Fibroblast of skin of back (primary cell): ENCODE measurements at places on chromosomes 16 and 17.

GRCh38 chr17:77528516-77529327 is 388.0 kb downstream of the SEC14L1 start:
- peak; percentile 19 for DNase-seq

DNA sequence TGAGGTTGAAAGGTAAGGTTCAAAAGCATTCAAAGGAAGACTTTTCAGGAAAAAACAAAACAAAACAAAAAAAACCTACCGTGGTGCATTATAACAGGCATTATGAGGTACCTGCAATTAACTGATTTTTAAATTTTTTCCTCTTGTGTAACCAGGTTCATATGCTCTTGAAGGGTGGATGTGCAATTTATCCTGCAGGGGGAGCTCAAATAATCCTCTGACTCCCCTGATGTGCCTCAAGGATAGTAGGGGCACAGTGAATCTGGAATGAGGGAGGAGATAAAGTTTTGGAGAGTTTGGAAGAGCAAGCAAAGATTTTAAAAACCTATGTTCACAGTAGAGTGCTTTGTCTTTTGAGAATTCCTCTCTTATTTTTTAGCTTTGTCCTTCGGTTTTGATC is 1349.4 kb downstream of the CDH8 start:
- no peak for DNase-seq

DNA sequence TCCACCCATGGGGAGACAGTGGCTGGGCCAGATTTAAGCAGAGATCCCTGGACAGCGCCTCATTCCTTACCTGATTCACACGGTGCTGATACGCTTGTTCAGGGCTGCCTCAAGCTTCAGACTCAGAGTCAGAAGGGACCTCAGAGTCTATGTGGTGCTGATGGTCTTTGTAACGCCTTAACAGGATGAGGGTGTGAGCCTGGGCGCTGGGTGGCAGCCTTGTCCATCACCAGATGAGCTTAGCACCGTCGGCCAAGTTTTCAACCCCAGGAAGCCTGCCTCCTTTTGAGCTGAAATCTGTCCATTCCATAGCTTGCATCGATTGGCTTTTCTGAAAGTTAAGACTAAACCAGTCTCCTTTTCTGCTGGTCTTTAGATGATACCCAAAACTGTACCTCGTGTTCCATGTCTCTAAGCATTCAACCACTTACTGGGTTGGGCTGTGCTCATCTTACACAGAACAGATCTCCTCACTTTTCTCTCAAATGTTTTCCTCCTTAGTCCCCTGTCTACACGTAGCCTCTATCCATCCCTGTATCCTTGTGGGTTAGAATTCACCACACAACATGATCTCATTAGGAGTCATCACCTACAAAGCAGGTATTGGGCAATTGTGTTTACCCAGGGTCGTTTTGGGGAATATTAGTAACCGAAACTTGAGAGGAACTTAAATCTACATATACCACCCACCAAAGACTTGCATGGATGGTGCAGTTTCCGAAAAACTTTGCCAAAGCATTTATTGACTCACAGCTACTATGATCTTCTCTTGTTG is 573.4 kb downstream of the CDH13 start:
- DNase-seq: no peak

GRCh38 chr17:3964203-3965117 is at the start of gene ATP2A3:
ATP2A3 (minus strand) TSS chr17:3964437; CDS start chr17:3964291, 146 bp downstream.
- peak; percentile 9 for DNase-seq

DNA sequence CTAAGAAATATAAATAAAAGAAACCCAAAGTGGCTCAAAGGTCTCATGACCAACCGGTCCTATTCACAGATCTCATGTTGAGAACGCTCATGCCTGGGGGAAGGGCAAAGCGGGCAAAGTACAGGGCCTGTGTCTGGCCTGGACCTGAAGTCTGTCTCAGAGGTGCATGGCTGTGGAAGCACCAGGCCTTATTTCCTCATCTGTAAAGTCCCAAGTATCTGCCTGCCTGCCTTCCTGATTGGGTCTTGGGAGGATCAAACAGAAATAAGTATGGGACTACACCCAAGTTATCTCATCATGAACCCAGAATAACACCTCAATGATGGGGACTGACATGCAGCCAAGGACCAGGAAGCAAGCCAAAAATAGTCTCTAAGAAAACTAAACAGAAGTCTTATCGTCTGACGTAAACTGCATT is 14.2 kb downstream of the AXIN2 start:
- peak; percentile 50 for DNase-seq

DNA sequence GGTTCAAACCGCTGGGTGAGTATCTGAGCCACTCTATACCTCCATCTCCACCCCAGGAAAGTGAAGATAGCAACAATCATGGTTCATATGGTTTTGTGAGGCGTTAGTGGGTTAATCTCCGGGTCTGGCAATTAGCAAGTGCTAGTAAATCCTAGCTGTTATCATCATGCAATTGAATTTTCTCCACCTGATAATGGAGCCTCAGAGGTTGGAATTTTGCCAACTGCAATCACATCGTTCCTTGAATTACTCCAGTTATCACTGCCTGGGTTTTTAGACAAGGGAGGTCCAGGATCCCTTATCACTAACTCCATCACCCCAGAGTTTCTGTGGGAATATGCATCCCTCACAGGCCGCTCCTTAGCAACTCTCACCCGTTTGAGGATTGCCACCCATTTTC is 311.5 kb downstream of the RBFOX1 start:
- DNase-seq: no peak

- no peak for DNase-seq
These were observed 3.9 kb upstream of the CACNG4 start for GRCh38 chr17:66960613-66961012.

DNA sequence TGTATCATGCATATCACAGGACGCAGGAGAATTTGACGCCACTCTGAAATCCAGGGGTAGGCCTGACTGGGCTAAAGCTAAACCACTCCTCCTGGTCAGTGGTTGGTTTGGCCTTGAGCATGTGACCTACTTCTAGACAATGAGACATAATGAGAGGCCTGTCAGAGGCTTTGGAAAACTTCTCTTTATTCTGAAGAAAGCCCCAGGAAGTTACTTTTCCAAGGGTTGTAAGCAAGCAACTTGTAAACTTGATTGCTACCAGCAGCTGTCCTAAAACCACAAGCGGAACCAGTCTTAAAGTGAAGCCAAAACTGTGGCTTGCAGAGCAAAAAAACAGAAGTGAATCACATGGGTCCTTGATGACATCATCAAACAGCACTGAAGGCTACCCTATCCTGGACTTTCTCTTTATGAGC is 138.2 kb upstream of the COX10 start:
- DNase-seq: peak; percentile 10

- DNase-seq: no peak
These were observed 82.1 kb upstream of the CNTNAP4 start for GRCh38 chr16:76195056-76195455.

GRCh38 chr16:28846933-28847273 is 755 bp upstream of the TUFM start:
- peak; percentile 21 for DNase-seq

- DNase-seq: no peak
These were observed 22.0 kb downstream of the ZFPM1 start for GRCh38 chr16:88475037-88475436.

- DNase-seq: no peak
These were observed 410.6 kb downstream of the SLC39A11 start for GRCh38 chr17:72681844-72682243.

GRCh38 chr16:52235186-52235585 is 311.8 kb downstream of the TOX3 start:
- DNase-seq: no peak

- no peak for DNase-seq
These were observed 16.7 kb upstream of the CD300A start for GRCh38 chr17:74449773-74450172.

- DNase-seq: no peak
These were observed 95.6 kb downstream of the PRKCA start for GRCh38 chr17:66398059-66398458.

DNA sequence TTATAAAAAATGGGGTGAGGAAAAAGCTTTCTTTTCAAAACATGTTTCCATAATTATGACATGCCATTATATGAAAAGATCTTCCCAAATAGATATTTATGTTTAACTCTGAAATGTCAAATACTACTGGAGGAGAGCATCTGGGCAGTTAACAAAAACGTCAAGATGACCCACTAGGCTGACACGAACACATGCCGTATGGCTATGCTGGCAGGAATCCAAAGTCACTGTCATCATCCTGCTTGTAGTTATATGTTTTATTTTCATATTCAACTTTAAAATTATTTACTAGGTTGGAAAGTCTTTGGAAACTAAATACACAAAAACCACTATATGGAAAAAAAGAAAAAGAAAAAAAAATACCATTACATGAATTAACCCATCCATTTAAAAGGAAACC is 27.3 kb downstream of the ANKFY1 start:
- peak; percentile 70 for DNase-seq

DNA sequence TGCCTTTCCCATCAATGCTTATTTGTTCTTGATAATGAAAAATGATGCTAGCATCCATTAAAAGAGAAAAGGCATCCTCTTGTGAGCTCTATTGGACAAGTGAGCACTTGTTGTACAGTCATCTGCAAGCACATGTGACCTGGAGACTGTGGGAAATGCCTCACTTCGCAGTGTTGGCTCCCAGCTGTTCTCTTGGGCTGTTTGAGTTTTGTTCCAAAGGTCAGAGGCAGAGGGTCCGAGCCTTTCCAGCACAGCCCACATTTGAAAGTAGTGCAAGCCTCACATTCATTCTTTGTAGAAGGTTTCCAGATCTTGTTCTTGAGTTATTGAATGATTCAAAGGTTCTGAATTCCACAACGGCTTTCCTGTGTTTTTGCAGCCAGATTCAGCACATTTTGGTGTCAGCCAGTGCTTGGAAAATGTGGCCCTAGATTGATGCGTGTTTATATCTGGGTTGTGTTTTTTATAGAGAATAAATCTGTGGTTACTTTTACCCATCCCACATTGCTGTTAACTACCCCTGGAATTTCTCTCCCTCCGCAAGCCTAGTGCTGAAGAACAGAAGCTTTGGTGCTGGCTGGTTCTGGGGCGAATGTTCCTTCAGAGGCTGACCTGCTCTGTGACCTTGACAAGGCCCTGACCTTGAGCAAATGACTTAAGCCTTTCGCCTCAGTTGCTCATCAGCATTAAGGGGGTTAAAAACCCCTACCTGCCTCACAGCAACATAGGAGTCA is 49.8 kb downstream of the CDH1 start:
- DNase-seq: no peak

DNA sequence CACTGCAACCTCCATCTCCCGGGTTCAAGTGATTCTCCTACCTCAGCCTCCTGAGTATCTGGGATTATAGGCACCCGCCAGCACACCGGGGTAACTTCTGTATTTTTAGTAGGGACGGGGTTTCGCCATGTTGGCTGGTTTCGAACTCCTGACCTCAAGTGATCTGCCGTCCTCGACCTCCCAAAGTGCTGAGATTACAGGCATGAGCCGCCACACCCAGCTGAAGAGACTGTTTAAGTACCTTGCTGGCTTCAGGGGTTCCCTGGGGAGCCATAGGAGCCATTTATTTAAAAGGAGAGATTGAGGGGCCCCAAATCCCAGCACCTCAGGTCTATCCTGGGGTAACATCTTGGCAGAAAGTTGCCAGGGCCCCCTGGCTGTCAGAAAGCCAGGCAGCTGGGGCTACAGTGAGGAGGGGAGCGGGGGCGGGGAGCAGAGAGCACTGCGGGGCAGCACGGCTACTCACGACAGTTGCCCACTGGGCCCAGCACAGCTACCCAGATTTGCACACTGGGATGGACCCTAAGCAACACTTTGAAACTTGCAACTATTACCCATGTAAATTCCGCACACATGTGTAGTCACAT is 1.6 kb downstream of the SNAI3 start:
- no peak for DNase-seq

DNA sequence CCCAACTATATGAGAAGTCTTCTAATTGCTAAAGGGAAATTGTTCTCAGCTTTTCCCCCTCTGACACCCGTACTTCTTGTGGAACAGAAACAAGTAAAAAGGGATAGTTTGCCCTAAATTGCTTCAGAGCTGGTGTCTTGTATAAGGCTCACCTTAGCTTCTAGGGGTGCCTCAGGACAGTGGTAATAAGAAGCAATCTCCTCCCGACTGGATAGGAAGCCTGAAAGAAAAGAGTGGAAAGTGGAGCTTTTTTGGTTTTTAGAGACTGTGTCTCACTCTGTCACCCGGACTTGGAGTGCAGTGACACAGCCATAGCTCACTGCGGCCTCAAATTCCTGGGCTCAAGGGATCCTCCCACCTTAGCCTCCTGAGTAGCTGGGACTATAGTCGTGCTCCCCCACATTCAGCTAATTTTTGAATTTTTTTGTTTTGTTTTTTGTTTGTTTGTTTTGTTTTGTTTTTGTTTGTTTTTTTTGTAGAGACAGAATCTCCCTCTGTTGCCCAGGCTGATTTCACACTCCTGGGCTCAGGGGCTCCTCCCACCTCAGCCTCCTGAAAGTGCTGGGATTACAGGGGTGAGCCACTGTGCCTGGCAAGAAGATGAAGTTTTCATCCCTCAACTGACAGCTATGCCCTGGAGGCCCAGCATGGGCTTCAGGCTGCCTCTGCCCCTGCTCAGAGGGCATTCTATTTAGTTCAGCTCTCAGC is 3.4 kb downstream of the TAT start:
- DNase-seq: no peak

DNA sequence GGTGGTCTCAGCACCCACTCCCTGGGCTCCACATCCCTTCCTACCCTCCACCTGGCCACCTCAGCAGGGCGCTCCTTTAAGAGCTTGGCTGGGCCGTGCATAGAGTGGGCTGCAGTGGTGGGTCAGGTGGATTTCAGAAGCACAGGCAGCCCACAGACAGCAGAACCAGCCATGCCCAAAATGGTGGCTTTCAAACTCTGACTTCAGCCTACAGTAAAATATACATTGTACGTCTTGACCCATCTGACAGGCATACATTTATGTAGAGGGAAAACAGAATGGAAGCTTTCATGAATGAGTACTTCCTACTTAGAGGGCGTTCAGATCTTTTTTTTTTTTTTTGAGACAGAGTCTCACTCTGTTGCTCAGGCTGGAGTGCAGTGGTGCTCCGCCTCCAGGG is 26.0 kb upstream of the LASP1NB start:
- DNase-seq: no peak

- peak; percentile 82 for DNase-seq
These were observed 6.0 kb upstream of the KRT38 start for GRCh38 chr17:41446806-41447205.

GRCh38 chr17:45900136-45900535 is 5.8 kb downstream of the MAPT start:
- DNase-seq: no peak

GRCh38 chr17:68205251-68205807 is 42.5 kb upstream of the AMZ2 start:
- DNase-seq: peak; percentile 85

DNA sequence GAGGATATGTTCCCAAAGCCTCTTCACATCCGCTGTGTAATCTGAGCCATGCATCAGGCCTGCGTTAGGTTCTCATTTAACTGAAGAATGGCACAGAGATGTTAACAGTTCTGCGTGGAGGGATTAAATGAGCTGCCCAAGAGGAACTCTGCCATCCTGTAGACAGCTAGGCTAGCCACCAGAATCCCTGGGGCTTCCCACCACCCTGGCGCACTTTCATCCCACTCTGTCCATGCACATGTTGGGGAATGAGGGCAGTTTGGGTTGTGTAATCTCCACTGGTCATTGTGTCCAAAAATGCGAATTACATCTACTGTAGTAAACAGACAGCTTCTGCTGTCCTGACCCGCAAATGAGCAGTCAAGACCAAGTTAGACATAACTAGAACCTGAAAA is 1.0 kb upstream of the GLG1 start:
- DNase-seq: peak; percentile 44

GRCh38 chr17:39138431-39139160 is 12.8 kb downstream of the PLXDC1 start:
- DNase-seq: peak; percentile 48
